ENCODE measurements at places on chromosomes 13 and 19.

DNA sequence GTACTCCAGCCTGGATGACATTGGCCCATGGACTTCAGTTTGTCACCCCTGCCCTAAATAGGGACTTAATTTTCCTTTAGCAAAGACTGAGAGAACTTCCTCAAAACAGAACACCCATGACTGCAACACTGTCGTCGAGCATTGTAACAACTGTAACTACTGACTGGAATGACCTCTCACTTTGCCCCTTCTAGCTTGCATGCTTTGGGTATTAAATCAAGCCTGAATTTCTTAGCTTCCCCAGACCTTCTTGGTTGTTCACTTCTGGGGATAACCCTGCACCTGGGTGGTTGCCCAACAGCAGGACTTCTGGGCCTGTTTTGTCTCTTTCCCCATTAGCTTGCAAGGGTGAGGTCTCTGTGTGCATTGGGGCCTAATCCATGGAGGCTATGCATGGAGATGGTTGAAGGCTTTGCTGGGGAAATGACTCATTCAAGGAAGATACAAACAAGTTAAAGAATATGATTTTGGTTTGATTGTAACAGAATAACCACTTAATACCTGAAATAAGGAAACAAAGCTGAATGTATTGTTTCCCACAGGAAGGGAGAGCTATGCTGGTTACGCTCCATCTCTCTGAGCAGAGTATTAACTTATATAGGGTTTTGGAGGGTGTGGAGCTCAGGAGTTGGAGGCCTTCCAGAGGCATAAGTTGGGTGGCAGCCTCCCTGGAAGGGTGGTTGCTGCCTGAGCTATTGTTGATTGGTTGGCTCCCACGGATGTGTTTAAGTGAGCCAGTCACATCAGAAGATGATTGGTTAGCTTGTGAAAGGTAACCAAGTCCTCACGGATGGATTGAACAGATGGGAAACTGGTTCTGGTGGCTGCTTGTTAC, 34.7 kb upstream of the UBAC2 start:
- no peak for DNase-seq

GRCh38 chr19:12952488-12953137, 4.4 kb downstream of the GADD45GIP1 start:
- DNase-seq, result no peak

GRCh38 chr19:581399-582111, 8.1 kb upstream of the HCN2 start:
- DNase-seq, result no peak

DNA sequence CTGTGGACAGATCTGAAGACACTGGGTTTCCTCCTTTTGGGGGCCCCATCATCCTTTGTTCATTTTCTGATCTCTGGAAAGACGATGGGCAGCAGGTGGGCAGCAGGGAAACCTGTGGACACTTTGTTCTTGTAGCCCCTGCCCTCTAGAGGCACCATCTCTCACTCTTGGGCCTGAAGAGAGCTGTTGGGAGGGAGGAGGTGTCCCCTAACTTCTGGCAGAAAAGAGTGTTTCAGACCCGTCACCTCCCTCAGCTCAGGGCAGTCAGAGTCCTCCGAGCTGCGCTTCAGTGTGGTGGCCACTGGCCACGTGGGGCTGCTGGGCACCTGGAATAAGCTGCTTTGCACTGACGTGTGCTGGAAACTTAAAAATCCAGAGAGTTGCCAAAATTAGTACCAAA, 26.9 kb upstream of the RNF17 start:
- no peak for DNase-seq

DNA sequence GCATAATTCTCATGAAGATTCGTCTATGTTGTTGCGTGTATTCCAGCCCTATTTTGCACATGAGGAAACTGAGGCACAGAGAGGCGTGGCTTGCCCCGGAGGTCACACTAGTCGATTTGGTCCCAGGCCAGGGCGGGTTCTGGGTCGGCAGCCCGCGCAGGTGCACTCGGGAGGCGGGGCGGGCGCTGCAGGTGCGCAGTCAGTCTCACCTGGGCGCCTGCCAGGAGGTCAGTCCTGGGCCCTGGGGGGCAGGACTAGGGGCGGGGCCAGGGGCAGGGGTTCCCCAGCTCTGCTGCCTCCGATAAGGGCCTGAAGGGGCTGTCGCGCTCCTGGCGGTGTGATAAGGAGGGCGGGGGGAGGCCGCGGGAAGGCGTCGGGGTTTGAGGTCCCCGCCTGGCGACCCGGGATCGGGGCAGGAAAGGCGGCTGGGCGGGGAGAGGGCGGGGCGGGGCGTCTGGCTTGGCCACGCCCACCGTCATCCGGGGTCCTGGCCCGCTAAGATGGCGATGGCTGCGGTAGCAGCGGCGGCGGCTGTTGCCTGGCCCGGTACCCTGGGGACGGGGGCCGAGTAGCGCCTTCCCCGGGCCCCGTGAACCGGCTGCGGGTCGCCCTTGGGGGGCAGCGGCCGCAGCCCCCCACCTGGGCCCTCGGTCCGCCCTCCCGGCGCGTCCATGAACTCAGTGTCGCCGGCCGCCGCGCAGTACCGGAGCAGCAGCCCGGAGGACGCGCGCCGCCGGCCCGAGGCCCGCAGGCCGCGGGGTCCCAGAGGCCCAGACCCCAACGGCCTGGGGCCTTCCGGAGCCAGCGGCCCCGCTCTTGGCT, at the start of gene ATG4D:
Gene ATG4D (plus strand): TSS at position 485 of the 822 bp plus-strand sequence. CDS start 187 bp downstream, at position 672.
- DNase-seq, result peak; percentile 90

DNA sequence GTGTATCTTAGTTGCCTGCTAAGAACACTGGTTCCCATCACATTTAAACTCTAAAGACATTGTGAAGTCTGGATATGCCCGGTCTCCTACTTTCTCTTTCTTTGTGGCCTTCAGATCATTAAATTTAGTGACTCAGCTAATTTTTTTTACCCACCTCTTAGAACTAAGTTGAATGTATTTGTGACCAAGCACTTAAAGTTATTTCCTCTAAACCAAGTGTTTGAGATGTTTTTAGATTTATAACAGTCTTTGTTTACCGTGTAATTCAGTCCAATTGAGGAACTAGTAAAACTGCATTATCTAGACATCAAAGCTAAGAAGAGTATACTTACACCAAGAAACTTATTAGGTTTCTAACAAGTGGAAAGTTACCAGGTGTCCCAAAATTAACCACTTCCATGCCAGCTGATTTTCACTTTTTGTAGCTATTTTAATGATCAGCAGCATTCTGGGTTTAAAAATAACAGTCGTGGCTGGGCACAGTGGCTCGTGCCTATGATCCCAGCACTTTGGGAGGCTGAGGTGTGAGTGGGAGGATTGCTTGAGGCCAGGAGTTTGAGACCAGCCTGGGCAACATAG, 53.1 kb downstream of the ARHGAP35 start:
- peak; percentile 33 for DNase-seq

- no peak for DNase-seq
Observed at GRCh38 chr13:94708031-94708859, 4.1 kb downstream of the SOX21 start.

- no peak for DNase-seq
Observed at GRCh38 chr13:63516124-63516523, 2100.5 kb upstream of the PCDH20 start.

GRCh38 chr13:61874970-61875579, 459.4 kb upstream of the PCDH20 start:
- DNase-seq, result no peak

- no peak for DNase-seq
Observed at GRCh38 chr13:44576351-44577235, 463 bp upstream of the TSC22D1 start.

- DNase-seq, result no peak
Observed at GRCh38 chr13:37263871-37264270, 158.4 kb upstream of the CSNK1A1L start.

- DNase-seq, result no peak
Observed at GRCh38 chr13:111330066-111330610, 9.7 kb downstream of the TEX29 start.

- no peak for DNase-seq
Observed at GRCh38 chr13:48962281-48962680, 13.4 kb upstream of the FNDC3A start.

DNA sequence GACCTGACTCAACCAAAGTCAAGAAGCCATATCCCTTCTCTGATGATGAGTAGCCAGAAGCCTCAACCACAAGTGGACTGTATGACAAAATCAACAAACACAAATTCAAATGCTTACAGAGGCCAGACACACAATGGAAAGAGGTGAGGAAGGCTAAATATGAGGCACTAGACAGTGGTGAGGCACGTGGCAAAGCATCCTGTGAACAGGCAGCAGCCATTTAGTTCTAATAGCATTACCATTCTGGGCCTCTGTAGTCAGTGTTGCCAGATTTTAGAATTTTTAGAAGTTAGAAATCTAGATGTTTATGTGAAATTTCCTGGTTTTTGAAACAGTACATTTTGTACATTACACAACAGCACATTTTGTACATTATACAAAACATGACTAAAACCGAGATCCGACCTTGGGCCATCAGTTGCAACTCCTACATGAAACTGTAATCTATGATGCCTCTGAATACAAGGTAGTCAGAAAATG, 403.3 kb downstream of the COG6 start:
- no peak for DNase-seq

DNA sequence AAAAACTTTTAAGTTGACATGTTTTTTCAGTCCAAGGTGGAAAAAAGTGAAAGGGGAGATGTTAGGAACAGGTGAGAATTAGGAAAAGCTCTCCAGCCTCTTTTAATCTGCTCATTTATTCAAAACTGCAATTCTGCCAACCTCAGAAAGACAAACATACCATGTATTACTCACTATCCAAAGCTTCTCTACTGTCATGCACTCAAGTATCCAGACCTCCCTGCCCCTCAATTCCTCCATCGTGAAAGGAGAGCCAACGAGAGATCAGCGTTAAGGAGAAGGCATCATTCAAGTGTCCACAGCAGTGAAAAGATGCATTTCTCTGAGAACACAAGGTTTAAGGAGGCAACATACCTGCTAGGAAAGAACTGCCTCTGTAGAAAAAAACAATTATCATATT, 24.5 kb downstream of the DIAPH3 start:
- DNase-seq, result no peak

DNA sequence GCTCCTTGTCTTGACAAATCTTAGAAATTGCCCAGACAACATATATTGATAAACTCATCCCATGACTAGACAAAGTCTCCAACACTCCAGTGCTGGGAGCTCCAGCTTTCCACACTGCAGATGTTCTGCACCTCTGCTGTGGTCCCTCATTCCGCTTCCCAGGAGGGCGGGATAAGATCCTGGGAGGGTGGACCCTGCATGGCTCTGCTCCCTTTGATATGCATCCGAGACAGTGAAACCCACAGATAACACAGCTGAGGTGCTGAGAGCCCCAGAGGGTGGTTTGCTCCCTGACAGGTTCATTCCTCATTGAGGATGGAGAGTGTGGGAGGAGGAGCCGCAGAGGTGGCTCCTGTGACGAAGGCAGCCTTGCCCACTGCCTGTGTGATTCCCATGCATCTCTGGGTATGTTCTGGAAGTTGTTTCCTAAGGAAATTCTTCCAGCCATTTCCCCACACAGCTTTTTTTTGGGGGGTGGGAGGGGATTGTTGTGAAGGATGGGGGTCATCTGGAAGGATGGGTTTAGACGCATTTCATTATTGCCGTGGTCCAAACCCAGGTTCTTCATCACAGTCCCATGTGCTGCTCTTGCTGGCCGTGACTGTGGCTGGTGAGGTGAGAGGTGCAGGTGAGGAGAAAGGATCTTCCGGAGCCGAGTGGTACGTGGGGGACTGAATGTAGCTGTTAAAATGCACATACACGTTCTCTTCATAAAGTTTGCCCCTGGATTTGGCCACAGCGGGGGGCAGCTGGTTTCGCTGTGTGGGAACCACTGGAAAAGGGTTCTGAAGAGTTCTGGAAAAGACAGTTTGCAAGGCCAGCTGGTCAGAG, 46.4 kb downstream of the SLC7A9 start:
- no peak for DNase-seq

GRCh38 chr19:51181377-51181912, 39.3 kb downstream of the SIGLEC7 start:
- no peak for DNase-seq

DNA sequence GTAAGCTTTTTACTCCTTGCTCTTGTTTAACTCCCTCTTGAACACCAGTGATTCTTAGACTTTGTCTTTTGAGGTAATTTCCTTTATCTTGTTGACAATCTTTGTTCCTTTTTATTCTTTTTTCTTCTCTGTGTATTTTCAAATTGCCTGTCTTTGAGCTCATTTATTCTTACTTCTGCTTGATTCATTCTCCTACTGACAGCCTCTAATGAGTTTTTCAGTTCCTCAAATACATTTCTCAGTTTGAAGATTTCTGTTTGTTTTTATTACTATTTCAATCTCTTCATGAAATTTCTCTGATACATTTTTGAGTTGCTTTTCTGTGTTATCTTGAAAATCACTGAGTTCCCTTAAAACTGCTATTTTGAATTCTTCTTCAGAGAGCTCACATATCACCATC, 154.1 kb downstream of the ATP8A2 start:
- no peak for DNase-seq

GRCh38 chr13:24272452-24273161, 36.8 kb upstream of the C1QTNF9 start:
- no peak for DNase-seq

DNA sequence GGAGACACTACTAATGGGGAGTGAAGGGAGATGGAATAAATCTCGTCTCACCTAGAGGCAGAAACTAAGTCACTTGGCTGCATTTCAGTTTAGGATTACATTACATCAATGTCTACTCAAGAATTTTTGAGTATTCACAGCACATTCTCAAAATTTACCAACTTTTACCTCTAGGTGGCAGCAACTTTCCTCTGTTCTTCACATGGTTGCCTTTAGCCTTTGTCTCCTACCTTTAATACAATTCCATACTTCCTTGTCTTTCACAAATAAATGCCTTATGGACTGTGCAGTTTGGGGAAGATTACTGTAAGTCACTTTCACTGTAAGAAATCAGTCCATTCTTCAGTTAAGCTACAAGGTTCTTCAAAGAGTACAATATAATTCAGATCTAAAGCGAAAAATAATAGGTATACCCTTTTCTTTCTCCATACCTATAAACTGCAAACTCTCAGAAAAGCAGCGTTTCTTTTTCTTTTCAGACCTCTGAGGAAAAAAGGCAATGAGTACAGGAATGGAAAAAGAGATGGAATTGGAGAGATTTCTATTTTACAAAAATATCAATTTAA, 379.4 kb downstream of the KLF12 start:
- peak; percentile 5 for DNase-seq

DNA sequence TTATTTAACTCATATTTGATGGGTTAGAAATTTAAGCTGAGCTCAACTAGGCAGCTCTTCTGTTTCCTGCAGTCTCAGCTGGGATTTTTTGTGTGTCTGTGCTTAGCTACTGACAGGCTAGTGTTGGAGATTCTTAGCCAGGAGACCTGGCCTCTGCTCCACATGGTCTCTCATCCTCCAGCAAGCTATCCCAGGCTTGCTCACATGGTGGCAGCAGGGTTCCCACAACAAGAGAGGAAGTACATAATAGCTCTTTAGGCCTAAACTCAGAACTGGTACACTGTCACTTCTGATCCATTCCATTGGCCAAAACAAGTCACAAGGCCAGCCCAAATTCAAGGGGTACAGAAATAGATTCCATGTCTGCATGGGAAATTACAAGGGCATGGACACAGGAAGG, 406.2 kb downstream of the SUCLA2 start:
- no peak for DNase-seq

Data from NCI-H510A treated with DMSO at 0.1 percent for 48 hours (cell line).